Right kidney (tissue), 9 donors: ENCODE measurements at places on chromosomes 2 and 18.

- DNase-seq, result peak; percentile 41
These were observed 767.9 kb upstream of the ID2 start for GRCh38 chr2:7913974-7914373.

GRCh38 chr2:107305966-107306365 is 420.0 kb upstream of the ST6GAL2 start:
- DNase-seq, result no peak

GRCh38 chr18:40037356-40037755 is 1917.7 kb upstream of the PIK3C3 start:
- no peak for DNase-seq

DNA sequence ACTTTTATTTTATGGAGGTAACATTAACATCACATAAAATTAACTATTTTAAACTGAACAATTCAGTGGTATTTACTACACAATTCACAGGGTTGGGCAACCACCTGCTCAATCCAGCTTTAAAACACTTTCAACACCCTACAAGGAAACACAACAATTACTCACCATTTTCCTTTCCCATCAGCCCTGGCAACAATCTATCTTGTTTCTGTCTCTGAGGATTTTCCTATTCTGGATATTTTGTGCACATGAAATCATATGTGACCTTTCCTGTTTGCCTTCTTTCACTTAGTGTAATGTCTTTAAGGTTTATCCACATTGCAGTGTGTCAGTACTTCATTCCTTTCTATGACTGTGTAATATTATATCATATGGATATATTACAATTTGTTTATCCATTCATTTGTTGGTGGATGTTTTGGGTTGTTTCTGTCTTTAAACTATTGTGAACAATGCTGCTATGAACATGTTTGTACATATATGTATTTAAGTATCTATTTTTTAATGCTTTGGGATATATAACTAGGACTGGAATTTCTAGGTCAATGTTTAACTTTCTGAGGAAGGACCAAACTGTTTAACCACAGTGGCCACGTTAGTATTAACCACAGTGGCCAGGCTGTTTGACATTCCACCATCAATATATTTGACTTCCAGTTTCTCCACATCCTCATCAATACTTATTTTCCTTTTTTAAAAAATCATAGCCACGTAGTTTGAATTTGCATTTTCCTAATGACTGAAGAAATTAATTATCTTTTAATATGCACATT is 72.4 kb upstream of the KIF5C start:
- no peak for DNase-seq

GRCh38 chr2:120231564-120231973 is 8.4 kb upstream of the TMEM185B start:
- DNase-seq, result no peak

DNA sequence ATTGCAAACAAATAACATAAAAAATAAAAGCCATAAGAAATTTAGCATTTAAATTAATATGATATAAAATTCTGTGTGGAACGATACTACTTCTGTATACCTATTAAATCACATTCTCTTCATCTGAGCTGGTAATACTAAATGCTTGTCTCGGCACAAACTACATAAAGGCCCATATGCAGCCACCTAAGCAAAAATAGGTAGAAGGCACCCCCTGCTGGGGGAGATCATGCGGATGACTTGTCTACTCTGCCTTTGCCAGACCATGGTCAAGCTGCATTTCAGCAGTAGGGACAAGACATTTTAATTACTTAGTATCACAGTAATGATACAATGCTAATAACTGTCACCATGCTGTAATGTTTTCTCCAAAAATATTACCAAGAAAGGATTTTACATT is 108.0 kb downstream of the CDH19 start:
- DNase-seq, result peak; percentile 35

GRCh38 chr2:86649119-86649947 is 25.7 kb upstream of the RNF103 start:
- no peak for DNase-seq

DNA sequence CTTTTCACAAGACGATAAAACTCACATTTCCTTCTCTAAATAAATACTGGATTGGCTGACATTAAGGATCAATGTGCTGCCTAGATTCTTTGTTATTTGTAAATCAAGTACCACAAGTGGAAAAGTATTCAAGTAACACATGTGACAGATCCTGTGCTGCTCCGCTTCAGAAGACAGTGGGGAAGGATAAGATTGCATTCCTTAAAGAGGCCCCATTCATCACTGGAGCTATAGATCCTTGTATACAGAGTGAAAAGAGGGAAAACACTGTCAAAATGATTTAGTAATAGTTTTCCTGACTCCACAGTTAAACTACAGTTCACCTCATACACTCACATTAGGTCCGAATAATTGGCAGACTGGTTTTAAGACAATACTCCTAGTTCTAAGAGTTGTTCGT is 108.0 kb upstream of the CSRNP3 start:
- peak; percentile 2 for DNase-seq
